Stimulated activated CD8-positive, alpha-beta memory T cell treated with anti-CD3 and anti-CD28 coated beads, Interleukin-7, amount 100 ng/mL, for 24 hours (primary cell): ENCODE measurements at places on chromosomes 2 and 18.

- DNase-seq, result no peak
Measured at GRCh38 chr2:187618813-187619212, 64.6 kb upstream of the TFPI start.

DNA sequence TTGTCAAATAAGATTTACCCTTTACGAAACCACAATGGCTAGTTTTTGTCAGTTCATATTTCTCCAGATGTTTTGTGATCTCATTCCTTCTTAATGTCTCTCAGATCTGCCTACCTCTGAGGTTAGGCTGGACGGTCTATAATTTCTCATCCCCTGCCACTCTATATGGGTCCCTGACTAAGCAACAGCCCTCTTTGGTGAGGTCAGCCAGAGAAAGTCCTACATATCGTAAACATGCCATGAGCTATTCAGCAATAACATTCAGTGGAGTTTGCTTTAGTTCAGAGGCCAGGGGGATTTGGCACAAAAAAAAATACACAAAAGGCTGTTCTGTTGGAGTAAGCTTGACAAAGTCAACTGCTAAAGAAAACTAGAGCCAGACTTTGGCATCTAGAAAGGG lies 192.1 kb upstream of the NCKAP5 start:
- DNase-seq, result no peak

DNA sequence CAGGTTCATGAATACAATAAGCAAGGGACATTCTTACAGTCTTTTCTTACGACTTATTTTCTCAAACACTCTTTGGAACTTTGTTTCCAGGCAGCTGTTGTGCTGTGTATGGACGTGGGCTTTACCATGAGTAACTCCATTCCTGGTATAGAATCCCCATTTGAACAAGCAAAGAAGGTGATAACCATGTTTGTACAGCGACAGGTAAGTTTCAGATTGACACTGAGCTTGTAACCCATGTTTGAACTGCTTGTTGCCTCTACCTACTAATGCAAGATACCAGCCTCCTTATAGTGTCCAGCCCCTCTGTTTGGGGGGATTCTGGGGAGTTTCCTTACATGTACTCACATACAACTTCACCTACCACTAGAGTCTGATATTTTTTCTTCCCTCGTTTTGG lies 3.8 kb downstream of the XRCC5 start:
- DNase-seq, result no peak

GRCh38 chr2:40367032-40367431 lies 84.9 kb downstream of the SLC8A1 start:
- no peak for DNase-seq

DNA sequence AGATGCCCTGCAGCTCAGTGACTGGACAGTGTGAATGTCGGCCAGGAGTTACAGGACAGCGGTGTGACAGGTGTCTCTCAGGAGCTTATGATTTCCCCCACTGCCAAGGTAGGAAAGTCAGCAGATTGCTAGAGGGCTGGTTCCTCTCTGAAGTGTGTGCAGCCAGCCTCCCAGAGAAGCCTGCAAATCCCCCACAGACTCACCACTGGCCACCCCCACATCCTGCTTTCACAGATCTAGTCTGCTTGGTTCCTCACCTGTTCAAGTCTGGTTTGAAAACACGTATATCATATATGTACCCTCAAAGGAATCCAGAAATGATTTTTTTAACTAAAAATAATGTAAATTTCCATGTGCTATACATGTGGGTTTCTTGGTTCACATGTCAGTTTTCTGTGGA lies 121.1 kb downstream of the LAMA3 start:
- DNase-seq, result no peak

GRCh38 chr2:78754930-78755329 lies 270.6 kb upstream of the REG3G start:
- DNase-seq, result no peak

GRCh38 chr2:127313406-127313805 lies 19.5 kb upstream of the ERCC3 start:
- no peak for DNase-seq

DNA sequence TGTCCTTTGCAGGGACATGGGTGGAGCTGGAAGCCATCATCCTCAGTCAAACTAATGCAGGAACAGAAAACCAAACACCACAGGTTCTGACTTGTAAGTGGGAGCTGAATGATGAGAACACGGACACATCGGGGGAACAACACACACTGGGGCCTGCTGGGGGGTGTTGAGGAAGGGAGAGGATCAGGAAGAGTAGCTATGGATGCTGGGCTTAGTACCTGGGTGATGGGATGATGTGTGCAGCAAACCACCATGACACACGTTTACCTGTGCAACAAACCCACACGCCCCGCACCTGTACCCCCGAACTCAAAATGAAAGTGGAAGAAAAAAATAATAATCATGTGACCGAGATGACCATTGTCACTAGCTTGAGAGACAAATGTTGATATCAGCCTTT lies 114.7 kb downstream of the NDUFA10 start:
- no peak for DNase-seq

- no peak for DNase-seq
Measured at GRCh38 chr2:200650195-200650594, 64.4 kb downstream of the AOX1 start.

DNA sequence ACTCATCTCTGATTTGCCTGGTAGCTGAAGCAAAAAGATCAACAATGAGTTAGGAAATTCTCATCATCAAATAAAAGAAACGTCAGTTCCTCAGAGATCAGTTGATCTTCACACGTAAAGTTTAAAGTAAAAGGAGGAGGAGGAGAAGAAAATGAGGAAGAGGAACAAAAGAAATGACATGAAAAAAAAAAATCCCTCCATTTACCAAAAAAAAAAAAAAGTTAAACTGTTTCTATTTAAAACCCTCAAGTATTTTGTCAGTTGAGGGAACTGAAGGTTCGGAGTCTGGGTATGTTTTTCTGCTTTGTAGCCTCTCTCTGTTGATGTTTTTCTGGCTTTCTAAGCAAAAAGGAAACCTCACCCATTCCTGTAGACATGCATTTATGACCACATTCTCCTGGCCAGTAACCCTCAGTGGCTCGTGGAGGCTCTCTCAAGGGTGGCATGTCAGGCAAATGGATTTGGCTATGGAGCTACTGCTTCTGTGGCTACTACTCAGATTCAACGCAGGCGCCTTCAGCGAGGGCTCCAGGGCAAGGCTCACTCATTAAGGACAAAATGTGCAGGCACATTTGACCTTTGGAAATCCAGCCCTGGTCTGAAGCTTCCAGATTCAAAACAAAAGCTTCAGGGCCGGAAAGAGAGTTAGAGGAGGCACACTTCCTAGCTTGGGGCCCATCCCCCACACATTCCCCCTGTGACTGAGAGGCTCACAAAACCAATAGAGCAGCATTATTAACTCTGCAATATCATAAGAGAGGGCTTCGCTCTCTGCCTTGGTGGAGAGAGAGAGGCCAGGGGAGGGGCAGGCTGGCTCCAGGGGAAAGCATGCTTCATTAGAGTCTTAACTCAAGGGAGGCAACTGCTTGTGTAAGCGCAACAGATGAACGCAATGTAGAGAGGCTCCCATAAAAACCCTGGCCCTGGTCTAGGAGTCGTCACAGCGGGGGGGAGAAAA lies 22.3 kb downstream of the KLF7 start:
- DNase-seq, result no peak

- DNase-seq, result no peak
Measured at GRCh38 chr2:176237456-176237855, 31.8 kb upstream of the MTX2 start.

GRCh38 chr2:232237464-232237863 lies 141.1 kb upstream of the ALPP start:
- DNase-seq, result no peak

DNA sequence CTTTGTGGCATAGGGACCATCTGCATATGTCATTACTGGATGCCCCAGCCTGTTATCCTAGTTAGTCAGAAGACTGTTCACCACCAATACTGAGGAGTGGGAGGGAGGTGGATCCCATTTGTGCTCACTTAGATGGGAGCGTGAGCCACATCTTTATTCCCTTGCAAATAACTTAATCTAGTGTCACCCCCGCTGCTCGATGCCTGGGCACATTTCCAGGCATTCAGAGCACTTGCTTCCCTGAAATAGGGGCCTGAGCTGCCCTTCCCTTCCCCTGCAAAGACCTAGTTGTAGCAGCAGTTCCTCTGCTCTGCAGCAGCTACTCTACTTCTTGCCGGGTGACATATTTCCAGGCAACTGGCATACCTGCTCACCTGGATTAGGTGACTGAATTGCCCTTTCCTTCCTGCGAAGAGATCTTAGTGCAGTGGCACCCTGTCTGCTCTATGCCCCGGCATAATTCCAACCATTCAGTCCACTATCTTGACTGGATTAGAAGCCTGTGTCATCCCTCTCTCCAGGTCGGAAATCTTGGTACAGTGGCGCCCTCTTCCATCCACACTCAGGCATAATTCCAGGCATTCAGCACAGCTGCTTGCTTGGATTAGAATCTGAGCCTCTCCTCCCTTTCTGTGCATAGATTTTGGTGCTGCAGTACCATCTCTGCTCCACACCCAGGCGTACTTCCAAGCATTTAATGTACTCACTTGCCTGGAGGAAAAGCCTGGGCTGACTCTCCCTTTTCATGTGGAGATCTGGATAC lies 1389.1 kb upstream of the TMEFF2 start:
- DNase-seq, result no peak

- DNase-seq, result no peak
Measured at GRCh38 chr2:163343316-163343715, 392.5 kb downstream of the FIGN start.

- DNase-seq, result no peak
Measured at GRCh38 chr2:24183366-24184069, 8.7 kb downstream of the FAM228A start.

GRCh38 chr2:240296476-240297255 lies 138.8 kb upstream of the GPC1 start:
- DNase-seq, result no peak

DNA sequence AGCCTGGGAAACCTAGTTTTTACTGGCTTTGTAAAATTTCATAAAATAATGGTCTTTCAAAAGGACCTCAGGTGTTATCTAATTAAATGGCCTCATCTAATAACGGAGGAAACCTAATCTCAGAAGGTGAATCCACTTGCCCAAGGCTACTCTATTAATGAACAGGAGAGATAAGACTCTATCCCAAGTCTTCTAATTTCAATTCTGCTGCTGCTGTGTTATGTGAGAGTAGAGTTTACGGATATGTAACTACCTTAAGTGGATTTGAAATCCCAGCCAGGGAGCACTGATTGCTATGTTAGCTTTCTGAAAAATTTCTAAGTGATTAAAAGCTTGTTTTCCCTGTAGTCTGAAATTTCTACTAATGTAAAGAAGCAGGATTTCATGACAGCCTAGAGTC lies 17.2 kb upstream of the ADCY3 start:
- DNase-seq, result no peak

- DNase-seq, result no peak
Measured at GRCh38 chr2:75476761-75477160, 84.0 kb downstream of the EVA1A start.

DNA sequence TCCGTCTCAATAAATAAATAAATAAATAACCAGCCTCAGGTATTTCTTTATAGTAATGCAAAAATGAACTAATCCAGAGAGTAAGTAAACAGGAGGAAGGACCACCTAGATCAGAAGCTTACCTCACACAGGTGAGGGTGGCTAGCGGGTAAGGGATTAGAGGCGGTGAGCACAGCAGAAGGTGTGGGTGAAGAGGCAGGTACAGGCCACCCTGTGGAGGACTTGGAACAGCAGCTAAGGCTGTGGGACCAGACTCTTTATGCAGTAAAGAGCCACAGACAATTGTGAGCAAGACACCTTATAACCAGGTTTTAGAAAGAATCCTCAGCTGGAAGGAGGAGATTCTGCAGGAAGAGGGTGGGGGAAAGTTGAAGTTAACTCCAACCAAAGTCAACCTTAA lies 34.2 kb upstream of the TTR start:
- no peak for DNase-seq

GRCh38 chr18:1665079-1665478 lies 760.4 kb downstream of the ADCYAP1 start:
- DNase-seq, result no peak

DNA sequence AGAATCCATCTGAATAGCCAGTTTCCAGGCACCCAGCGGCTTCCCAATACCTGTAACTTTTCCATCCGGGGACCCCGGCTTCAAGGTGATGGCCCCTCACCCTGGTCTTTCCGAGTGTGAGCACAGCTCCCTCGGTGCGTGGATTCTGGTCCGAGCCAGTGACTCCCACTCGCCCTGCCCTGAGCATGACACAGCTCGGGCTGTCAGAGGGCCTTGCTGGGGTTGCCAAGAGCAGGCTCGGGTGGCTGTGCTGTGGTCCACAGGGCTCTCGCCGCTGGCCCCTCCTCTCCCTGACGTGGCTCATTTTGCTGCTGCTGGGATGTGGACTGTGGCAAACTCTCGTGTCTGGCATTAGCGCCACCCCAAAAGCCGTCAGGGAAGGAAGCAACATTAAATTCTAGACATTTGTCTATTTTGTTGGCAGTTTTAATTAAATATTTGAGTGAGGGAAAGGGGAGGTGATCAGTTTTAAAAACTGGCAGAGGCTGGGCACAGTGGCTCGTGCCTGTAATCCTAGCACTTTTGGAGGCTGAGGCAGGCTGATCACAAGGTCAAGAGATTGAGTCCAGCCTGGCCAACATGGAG lies 5.6 kb upstream of the ESPNL start:
- DNase-seq, result no peak

DNA sequence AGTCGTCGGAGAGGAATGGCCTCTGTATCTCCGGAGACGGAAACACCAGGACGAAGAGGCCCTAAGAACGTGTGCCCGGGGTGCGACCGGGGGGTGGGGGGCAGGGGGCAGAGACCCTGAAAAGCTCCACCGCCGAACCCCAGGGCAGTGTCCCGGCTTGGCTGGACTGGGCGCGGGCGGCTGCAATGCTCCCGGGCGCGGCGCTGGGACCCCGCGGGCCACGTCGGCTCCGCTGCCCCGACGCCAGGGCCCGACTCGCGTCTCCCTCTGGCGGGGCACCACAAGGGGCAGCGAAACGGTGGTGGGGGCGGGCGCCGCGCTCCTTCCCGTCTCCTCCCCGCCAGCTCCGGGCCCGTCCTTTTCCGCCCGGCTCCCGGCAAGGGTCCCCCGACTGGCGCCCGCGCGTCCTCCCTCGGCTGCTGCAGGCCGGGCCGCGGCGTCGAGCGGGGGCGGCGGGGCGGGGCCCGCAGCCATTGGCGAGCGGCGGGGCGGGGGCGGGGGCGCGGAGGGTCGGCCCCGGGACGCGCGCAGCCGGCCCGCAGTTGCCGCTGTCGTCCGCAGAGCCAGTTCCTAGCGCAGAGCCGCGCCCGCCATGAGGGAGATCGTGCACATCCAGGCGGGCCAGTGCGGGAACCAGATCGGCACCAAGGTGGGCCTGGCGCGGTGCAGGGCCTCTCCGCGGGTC lies at the start of gene TUBB6:
Gene TUBB6, plus strand, starts transcription at position 541 of the 685 bp plus-strand sequence. Its CDS starts 52 bp downstream, at position 593.
- no peak for DNase-seq

- DNase-seq, result no peak
Measured at GRCh38 chr2:226618875-226619605, 180.6 kb downstream of the IRS1 start.

GRCh38 chr2:148590612-148591011 lies 53.9 kb upstream of the EPC2 start:
- no peak for DNase-seq

GRCh38 chr2:129810521-129810920 lies 168.9 kb upstream of the RAB6C start:
- DNase-seq, result no peak

DNA sequence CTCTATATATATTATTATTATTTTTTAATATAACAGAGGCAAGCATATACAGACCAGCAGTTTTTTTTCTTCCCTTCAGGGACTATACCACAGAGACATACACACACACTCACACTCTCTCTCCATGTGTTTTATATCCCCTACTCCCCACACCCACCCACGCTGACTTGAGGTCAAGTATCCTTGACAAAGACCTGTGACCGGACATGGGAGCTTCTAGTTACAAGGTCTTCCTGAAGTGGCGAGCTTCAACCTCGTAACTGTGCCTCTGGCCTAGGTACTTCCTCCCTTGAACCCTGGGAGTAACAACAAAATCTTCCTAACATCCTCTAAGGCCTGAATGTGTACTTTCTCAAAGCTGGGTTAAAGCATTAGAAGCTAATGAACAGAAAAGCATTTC lies 52.5 kb downstream of the POLR1A start:
- DNase-seq, result no peak
